GM12878 (cell line): ENCODE measurements at places on chromosomes 2 and 18.

DNA sequence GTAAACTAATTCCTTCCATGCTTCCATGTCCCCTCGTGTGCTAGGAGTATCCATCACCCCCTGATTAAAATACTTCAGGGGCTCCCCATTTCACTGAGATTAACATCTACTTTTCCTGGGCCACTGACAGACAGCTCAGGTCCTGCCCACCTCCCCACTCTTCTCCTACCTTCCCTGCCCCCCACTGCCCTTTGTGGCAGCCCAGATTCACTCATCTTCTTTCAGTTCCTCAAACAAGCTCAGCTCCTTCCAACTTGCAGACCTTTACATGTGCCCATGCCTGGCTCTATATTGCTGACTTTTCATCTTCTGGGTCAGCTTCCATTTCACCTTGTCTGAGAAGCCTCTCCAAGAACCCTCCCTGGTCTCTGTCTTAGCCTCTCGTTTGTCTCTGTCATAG lies 12.0 kb downstream of the RUFY4 start:
- DNase-seq = peak; percentile 61

- DNase-seq = no peak
Observed at GRCh38 chr2:85439025-85439472, 20.5 kb downstream of the SH2D6 start.

- DNase-seq = no peak
Observed at GRCh38 chr2:19225931-19226330, 132.5 kb downstream of the OSR1 start.

DNA sequence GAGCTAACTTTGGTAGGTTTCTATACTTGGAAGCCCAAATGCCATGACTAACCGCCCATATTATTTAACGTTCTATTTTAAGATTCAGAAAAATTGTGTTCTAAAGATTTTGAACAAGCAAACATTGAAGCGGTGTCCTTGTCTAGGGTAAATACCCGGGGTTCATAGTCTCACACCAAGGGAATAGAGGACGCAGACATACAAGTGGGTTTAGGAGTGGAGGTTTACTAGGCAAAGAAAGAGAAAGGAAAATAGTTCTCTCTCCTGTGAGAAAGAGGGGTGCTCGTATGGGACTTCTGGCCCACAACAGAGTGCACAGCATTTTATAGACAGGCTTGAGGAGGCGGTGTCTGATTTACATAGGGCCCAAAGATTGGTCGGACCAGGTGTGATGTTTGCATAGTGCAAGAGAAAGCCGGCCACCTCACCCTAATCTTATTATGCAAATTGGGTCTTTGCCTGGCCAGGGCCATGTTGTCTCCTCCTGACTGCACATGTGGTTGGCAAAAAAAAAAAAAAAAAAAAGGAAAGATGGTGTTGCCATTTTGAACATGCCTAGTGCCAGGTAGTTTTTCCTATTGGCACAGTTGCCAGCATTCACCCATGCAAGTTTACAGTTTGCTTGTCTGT lies 1062.6 kb downstream of the LRP1B start:
- DNase-seq = no peak

GRCh38 chr2:114006460-114006859 lies 116.6 kb downstream of the ACTR3 start:
- DNase-seq = no peak

- DNase-seq = no peak
Observed at GRCh38 chr2:60481257-60481656, 72.2 kb downstream of the BCL11A start.

GRCh38 chr2:29260142-29260772 lies 145.0 kb downstream of the CLIP4 start:
- DNase-seq = no peak

- no peak for DNase-seq
Observed at GRCh38 chr2:183807870-183808269, 683.6 kb downstream of the NUP35 start.

DNA sequence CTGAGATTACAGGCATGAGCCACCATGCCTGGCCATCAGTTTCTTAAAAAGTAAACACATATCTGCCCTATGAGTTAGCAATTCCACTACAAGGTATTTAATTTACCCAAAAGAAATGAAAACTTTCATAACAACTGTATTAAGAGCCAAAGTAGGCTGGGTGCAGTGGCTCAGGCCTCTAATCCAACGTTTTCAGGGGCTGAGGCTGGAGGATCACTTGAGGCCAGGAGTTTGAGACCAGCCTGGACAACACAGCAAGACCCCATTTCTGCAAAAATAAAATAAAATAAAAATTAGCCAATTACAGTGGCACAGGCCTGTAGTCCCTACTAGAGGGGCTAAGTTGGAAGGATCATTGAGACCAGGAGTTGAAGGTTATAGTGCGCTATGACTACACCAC lies 6.5 kb downstream of the ROCK2 start:
- DNase-seq = no peak

DNA sequence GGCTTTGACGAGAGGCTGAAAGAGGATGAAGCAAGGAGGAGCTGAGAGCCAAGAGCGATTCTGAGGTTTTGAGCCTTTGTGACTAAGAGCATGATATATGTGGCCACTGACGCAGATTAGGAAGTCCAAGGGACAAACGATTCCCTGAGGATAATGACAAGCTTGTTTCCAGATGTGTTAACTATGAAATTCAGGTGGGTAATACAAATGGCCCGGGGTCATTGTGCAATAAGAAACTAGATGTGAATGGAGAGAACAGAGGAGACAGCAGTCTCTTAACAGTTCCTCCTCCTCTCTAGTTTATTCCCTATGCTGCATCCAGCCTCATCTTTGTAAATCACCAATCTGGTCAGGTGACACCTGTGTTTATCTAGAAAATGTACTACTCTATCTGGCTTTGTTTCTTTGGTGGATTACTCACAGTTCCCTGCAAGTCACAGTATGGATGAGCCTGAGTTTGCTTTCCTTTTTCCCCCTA lies 84.2 kb downstream of the SOCS6 start:
- DNase-seq = no peak

- DNase-seq = no peak
Observed at GRCh38 chr2:201781557-201782051, 871 bp upstream of the ALS2 start.

GRCh38 chr2:65142515-65142914 lies 12.6 kb upstream of the RAB1A start:
- DNase-seq = no peak

DNA sequence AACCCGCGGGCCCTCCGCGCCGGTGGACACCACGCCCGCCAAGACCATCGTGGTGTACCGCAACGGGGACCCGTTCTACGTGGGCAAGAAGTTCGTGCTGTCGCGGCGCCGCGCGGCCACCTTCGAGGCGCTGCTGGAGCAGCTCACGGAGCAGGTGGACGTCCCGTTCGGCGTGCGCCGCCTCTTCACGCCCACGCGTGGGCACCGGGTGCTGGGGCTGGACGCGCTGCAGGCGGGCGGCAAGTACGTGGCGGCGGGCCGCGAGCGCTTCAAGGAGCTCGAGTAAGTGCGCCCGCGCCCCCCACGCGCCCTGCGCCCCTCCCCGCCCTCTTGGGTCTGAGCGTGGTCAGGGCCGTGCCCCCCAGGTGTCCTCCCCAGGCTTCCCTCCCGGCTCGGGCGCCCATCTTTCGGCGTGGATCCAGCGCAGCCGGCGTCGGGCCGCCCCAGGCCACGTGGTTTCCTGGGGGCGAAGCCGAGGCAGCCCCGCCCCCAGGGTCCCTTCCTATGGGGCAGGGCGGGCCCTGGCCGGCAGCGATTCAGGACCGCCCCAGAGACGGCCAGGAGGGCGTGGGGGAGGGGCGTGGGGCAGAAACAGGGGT lies 481 bp downstream of the DCDC2C start:
- DNase-seq = no peak

DNA sequence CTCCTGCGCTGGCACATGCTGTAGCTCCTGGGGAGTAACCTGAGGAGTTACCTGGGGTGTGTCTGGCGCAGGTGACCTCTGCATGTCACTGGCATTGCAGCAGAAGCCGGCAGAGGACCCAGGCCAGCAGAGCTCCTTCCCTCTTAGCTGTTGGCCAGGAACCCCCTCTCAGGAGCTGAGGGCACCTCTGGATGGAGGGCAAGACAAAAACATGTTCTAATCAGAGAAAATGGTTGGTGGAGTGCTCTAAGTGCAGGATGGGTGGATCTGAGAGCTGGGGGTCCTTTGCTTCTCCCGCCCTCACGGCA lies 44.9 kb upstream of the SNTG2 start:
- no peak for DNase-seq

- DNase-seq = no peak
Observed at GRCh38 chr2:239601880-239602279, 201.1 kb upstream of the HDAC4 start.

DNA sequence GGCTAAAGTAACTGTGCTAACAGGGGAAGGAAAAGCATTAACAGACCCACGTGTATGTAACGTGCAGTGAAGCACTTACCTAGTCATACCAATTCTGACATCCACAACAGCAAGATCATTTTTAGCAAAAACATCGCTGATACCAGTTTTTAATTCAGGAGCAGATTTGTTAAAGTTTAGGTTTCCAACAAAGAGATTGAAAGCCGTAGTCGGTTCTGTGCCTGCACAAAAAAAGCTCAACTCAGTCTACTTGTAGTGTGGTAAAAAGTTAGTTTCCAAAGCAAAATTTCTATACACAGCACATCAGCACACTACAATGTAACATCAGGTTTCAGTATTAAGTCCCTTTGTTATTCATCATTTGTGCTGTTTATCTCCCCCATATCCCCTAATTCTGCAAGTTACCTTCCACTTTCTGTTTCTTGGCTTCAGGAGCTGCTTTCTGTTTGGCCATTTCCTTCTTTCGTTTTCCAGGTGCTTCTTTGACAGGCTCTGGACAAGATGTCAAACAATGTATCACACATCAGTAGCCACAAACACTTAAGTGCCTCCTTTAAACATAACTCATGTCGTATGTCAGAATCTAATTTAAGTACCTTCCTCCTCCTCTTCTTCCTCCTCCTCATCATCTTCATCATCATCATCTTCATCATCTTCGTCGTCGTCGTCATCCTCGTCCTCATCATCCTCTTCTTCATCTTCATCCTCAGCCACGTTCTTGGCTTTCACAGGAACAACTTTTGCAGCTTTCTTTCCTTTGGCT lies 4.0 kb downstream of the NCL start:
- no peak for DNase-seq

GRCh38 chr18:22838221-22838620 lies 94.9 kb upstream of the RBBP8 start:
- no peak for DNase-seq

GRCh38 chr2:7618031-7618430 lies 700.8 kb downstream of the RNF144A start:
- DNase-seq = no peak

DNA sequence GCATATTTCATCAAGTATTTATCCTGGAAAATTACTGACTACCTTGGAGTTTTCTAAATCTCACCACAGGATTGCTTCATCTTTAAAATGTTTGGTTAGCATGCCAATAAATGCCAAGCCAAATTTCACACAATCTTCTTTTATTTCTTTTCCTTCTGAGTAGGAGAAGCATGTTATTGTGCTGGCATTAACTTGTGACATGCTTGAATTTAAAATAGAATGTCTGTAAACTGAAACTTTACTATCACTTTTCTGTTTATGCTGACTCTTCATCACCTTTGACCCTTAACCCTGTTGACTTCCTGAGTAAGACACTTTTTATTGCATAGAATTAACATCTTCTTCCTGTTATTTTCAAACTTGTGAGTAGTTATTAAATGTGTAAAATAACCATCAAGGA lies 56.2 kb upstream of the LRRTM4 start:
- DNase-seq = no peak

GRCh38 chr2:207184768-207185167 lies 19.0 kb upstream of the KLF7 start:
- DNase-seq = no peak
